CD4-positive, alpha-beta memory T cell (primary cell): ENCODE measurements at places on chromosomes 12 and 14. TPM values are rescaled to one million over a fixed set of nuclear protein-coding genes. Genes with fewer than 3 reads are reported as not detected.

Gene WIF1
- not detected for total RNA-seq

Gene AQP2
- total RNA-seq: not detected

Gene SART3
- total RNA-seq: 101 TPM

Gene NDRG2
- total RNA-seq: 31.9 TPM

GRCh38 chr12:83172866-83173649 is 486.4 kb downstream of the TMTC2 start:
- H3K36me3 ChIP-seq: no peaks in the 10 kb centered on the region
- no peaks in the 10 kb centered on the region for H3K4me1 ChIP-seq
- no peaks in the 10 kb centered on the region for H3K27me3 ChIP-seq

DNA sequence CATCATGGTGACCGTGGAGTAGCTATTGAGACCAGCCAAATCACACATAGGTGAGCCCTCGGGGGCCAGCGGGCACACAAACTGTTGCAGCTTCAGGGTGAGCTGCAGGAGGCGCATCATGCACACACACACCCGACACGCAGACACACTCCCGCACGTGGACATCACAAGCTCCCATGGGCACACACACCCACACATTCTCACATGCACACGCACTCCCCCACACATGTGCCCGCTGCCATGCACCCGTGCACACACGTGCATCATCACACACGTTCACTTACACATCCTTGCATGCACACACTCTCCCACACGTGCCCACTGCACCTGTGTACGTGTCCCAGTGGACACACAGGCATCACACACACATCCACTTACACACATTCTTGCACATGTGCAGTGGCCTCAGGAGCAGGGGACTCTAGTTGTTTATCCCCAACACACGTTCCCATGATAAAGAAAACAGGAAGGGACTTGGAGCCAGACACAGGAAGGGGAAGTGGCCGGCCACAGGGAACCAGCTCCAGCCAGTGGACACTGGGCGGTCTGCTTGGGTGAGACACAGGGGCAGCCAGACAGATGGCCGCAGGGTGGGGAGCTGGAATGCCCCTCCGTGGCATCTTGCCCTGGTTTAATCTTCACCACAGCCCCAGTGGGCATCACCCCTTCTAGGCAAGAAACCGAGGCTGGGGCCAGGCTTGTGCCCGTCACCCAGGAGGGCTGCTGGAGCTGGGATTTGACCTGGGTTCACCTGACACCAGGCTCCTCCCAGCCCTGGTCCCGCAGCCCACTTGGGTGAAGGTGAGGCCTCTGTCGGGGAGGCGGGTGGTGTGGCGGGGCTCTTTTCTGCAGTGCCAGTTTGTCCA is 49.7 kb downstream of the CYP46A1 start:
- DNase-seq: no peak
- H3K27me3 ChIP-seq: peaks cover 18% of the 10 kb centered on the region
- H3K36me3 ChIP-seq: no peaks in the 10 kb centered on the region
- no peak overlapping the region for H3K4me3 ChIP-seq
- H3K27ac ChIP-seq: no peak overlapping the region
- H3K4me1 ChIP-seq: no peaks in the 10 kb centered on the region

GRCh38 chr14:98501836-98502235 is 770.2 kb downstream of the BCL11B start:
- no peak for DNase-seq
- H3K36me3 ChIP-seq: no peaks in the 10 kb centered on the region
- H3K27me3 ChIP-seq: no peaks in the 10 kb centered on the region
- no peak overlapping the region for H3K27ac ChIP-seq
- H3K4me3 ChIP-seq: no peak overlapping the region

GRCh38 chr14:81166121-81166520 is 54.6 kb downstream of the GTF2A1 start:
- peaks cover 16% of the 10 kb centered on the region for H3K4me1 ChIP-seq
- H3K36me3 ChIP-seq: no peaks in the 10 kb centered on the region

DNA sequence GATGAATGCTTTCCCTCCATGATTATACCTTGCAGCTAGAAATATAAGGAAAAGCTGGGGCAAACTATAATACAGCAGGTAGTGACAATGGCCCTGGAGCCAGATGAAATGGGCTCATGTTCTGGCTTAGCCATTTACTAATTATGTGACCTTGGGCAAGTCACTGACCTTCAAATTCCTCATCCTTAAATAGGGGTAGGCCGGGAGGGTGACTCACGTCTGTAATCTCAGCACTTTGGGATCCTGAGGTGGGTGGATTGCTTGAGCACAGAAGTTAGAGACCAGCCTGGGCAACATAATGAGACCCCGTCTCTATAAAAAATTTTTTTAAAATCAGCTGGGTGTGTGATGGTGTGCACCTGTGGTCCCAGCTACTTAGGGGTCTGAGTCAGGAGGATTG is 155.4 kb downstream of the C12orf75 start:
- no peak overlapping the region for H3K4me3 ChIP-seq
- H3K4me1 ChIP-seq: no peaks in the 10 kb centered on the region

- H3K36me3 ChIP-seq: no peaks in the 10 kb centered on the region
- H3K27me3 ChIP-seq: no peaks in the 10 kb centered on the region
- no peak overlapping the region for H3K27ac ChIP-seq
These were observed 44.4 kb downstream of the PRMT8 start for GRCh38 chr12:3535431-3535841.

- no peak overlapping the region for H3K4me3 ChIP-seq
- no peaks in the 10 kb centered on the region for H3K36me3 ChIP-seq
- H3K27ac ChIP-seq: no peak overlapping the region
- DNase-seq: no peak
These were observed 18.7 kb upstream of the CCDC91 start for GRCh38 chr12:28171356-28172060.

DNA sequence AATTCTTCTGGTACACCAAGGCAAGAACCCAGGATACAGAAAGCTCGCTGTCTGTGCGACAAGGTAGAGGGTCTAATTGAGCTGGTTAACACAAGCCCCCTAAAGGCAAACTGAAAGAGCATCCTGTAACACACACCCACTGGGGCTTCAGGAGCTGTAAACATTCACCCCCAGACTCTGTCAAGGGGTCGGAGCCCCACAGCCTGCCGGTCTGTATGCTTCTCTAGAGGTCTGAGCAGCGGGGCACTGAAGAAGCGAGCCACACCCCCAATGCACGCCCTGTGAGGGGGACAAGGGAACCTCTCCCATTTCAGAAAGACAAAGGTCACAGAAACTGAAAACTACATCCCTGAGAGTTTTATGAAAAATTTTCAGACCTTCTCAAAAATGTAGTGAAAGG is 1.3 kb upstream of the IPO8 start:
- DNase-seq: no peak
- H3K27ac ChIP-seq: no peak overlapping the region
- peaks cover 35% of the 10 kb centered on the region for H3K4me1 ChIP-seq
- H3K27me3 ChIP-seq: no peaks in the 10 kb centered on the region
- no peaks in the 10 kb centered on the region for H3K36me3 ChIP-seq

DNA sequence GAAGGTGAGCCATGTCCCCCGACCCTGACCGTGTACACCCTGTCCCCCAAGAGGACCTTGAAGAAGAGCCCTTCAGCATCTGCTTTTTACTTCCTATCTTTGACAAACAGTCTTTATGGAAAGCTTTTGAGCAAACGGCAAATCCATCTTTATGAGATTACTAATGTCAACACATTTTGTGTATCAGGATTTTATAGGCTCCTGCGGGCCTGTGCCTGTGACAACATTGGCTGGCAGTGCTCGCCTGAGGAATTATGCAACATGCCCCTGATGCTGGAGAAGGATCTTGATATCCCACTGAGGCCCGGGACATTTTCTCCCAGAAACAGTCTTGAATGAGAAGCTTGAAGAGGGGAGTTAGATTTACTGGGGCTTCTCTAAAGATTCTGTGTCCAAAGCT is 416.5 kb downstream of the NRXN3 start:
- H3K27me3 ChIP-seq: no peaks in the 10 kb centered on the region
- no peak for DNase-seq
- H3K36me3 ChIP-seq: no peaks in the 10 kb centered on the region

- no peaks in the 10 kb centered on the region for H3K36me3 ChIP-seq
- no peaks in the 10 kb centered on the region for H3K27me3 ChIP-seq
- H3K4me3 ChIP-seq: no peak overlapping the region
- no peak overlapping the region for H3K27ac ChIP-seq
These were observed 31.8 kb downstream of the PAH start for GRCh38 chr12:102885043-102885932.

DNA sequence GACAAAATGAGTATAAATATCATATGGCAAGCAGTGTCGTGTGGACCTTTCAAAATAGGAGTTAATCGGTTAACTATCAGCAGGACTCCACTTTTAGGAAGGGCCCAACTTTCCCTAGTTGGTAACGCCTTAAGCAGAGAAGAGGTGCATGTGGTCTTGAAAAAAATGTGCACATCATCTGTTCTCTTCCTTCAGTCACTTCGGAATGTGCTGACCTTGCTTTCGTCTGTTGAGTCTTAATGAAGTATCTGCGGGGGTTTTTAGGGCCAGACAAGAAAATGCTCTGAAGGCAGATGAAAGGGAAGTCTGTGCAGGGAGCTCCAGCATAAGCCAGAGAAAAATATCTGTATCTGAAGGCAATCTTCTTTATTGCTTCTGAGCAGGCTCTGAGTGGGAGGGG is 185.2 kb downstream of the AEBP2 start:
- H3K27me3 ChIP-seq: no peaks in the 10 kb centered on the region
- H3K4me1 ChIP-seq: no peaks in the 10 kb centered on the region
- H3K36me3 ChIP-seq: no peaks in the 10 kb centered on the region

DNA sequence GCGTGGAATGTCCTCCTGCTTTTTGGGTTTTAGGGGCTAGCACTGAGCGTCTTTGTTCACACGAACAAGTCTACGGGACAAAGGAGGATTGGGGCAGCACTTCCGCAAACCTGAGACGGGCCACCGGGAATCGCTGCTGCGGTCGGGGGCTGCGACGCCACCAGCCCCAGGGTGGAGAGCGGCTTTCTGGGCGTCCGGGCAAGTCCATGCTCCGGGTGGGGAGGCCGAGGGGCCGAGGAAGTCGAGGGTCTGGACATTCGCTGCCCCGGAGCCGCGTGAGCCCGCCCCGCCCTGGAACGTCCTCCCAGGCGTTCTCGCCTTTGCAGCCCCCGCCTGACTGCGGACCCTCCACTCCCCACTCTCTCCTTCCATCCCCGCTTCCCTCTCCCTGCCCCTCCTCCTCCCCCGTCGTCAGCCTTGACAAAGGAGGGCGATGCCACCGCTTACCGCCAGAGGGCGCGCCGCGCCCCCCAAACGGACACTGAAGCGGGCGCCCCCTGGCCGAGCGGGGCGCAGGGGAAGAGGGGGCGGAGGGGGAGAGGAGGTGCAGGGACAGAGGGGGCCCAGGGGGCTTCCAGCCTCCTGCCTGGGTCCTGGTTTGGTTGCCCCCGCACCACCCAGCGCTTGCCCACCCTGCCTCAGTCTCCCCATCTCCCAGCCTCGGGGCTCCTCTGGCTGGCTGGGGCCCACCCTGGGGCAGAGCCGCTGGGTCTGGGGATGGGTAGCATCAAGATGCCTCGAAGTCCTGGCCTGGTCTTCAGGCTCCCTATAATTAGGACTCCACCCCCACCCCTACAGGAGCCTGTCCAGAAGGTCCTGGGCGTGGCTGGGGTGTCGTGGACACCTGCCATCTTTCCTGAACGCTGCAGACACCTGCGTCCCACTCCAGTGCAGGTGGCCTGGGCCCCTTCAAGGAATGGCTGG is 39.1 kb upstream of the INF2 start:
- H3K27me3 ChIP-seq: no peaks in the 10 kb centered on the region
- H3K36me3 ChIP-seq: no peaks in the 10 kb centered on the region
- H3K4me3 ChIP-seq: no peak overlapping the region
- no peak overlapping the region for H3K27ac ChIP-seq
- peak; percentile 49 for DNase-seq

- no peak overlapping the region for H3K27ac ChIP-seq
- no peaks in the 10 kb centered on the region for H3K4me1 ChIP-seq
- DNase-seq: no peak
These were observed 20.0 kb downstream of the UTP20 start for GRCh38 chr12:101299931-101300330.

DNA sequence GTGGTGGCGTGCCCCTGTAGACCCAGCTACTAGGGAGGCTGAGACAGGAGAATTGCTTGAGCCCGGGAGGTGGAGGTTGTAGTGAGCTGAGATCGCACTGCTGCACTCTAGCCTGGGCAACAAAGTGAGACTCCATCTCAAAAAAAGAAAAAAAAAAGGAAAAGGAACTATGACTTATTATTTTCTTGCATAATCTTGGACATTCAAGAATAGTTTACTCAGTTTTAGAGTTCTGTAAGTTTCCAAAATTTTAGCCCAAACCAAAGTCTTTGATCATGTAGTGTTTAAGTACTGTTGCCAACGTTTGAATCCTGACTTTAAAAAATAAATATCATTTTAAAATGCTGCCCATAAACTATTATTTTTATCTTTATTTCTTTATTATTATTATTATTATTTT is 6.2 kb downstream of the PSMA6 start:
- H3K27ac ChIP-seq: no peak overlapping the region
- no peaks in the 10 kb centered on the region for H3K36me3 ChIP-seq
- H3K4me3 ChIP-seq: no peak overlapping the region
- peaks cover 95% of the 10 kb centered on the region for H3K4me1 ChIP-seq
- DNase-seq: no peak
- H3K27me3 ChIP-seq: no peaks in the 10 kb centered on the region

GRCh38 chr12:108803428-108804105 is 53.8 kb downstream of the SSH1 start:
- no peaks in the 10 kb centered on the region for H3K4me1 ChIP-seq
- peaks cover 38% of the 10 kb centered on the region for H3K36me3 ChIP-seq
- H3K27me3 ChIP-seq: no peaks in the 10 kb centered on the region
- no peak overlapping the region for H3K27ac ChIP-seq

DNA sequence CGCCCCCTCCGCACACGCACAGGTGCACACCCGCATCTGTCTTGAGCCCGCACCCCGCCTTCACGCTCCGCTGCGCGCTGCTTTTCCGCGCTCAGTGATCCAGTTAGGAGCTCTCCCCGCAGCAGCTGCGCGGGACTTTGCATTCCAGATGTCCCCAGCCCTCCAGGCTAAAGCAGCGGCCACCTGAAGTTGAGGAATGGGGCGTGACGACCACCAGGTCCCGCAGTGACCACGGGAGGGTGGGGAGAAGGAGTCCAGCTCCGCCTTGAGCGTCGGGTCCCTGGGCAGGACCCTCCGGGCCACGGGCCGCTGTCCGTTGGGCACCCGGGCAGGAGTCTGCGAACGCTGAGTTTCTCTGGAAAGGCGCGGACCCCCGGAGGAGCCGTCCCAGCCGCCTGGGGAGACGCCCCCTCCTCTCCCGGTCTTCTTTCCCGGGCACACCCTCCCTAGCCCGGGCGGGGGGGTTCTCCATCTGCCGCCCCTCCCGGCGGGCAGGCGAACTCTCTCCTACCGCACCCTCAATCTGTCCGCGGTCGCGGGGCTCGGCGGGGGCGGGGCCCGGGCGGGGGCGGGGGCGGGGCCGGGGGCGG is 334 bp upstream of the TMEM132C start:
- H3K4me1 ChIP-seq: no peaks in the 10 kb centered on the region
- no peak for DNase-seq
- no peak overlapping the region for H3K27ac ChIP-seq
